ENCODE measurements at places on chromosomes 16 and 17. TPM values are rescaled to one million over a fixed set of nuclear protein-coding genes. Genes with fewer than 3 reads are reported as not detected.
A peak's percentile ranks its signal among the peaks of the same experiment; 100 is the strongest.

- DNase-seq: no peak
Measured at GRCh38 chr16:83134638-83135037, 507.9 kb downstream of the CDH13 start.

GRCh38 chr16:57910696-57911095, 60.2 kb downstream of the CNGB1 start:
- no peak for DNase-seq

DNA sequence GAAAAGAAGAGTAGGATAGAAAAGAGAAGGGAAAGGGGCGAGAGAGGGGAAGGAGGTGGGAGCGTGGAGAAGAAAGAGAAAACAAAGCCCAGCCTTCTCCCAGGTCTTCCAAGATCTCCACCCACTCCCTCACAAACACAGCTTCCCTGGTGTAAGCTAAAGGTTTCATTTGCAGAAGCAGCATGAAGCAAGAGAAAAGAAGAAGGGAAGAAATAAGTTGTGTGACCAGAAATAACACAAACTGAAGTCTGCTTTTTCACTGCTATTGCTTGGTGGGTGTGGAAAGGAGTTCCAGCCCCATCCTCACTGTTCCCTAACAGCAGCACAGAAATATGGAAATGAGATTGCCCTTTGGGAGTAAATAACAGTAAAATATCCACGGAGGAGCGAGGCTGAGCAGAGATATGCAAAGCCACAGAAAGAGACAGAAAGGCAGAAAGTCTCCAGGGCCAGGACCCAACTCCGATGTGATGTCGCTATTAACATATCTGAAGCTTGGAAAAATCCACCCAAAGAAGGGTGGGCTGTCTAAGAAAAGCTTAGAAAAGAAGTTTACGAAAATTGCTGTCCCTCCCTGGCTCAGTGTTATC, 10.3 kb upstream of the GAS7 start:
- DNase-seq: no peak

GRCh38 chr16:28000314-28001169, 63.0 kb downstream of the GSG1L start:
- no peak for DNase-seq

GRCh38 chr17:32746698-32747097, 130.2 kb downstream of the MYO1D start:
- no peak for DNase-seq

SGF29 gene
- total RNA-seq: 95.0 TPM

TBC1D3H gene
- total RNA-seq: not detected

GRCh38 chr17:61750656-61751055, 112.7 kb downstream of the BRIP1 start:
- no peak for DNase-seq

GRCh38 chr17:77489239-77489892, 348.6 kb downstream of the SEC14L1 start:
- no peak for DNase-seq

- no peak for DNase-seq
Measured at GRCh38 chr16:71493213-71493612, 4.1 kb upstream of the ZNF19 start.

DNA sequence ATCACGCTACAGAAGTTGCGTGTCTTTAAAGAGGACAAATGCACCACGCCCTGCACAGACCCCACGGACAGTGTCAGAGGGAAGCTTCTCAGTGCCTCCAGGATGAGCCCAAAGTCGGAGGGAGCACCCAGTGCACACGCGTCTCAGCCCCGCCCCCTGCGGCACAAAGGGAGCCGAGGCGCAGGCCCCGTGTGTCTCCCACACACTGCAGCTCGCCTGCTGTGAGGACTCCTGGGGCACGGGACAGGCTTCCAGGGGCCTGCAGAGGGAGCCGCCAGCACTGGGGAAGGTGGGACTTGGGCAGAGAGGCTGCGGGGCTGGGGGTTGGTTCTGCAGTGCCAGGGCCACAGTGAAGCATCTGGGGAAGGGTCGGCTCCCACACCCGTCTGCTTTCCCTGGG, 77.4 kb downstream of the LMF1 start:
- no peak for DNase-seq

DNA sequence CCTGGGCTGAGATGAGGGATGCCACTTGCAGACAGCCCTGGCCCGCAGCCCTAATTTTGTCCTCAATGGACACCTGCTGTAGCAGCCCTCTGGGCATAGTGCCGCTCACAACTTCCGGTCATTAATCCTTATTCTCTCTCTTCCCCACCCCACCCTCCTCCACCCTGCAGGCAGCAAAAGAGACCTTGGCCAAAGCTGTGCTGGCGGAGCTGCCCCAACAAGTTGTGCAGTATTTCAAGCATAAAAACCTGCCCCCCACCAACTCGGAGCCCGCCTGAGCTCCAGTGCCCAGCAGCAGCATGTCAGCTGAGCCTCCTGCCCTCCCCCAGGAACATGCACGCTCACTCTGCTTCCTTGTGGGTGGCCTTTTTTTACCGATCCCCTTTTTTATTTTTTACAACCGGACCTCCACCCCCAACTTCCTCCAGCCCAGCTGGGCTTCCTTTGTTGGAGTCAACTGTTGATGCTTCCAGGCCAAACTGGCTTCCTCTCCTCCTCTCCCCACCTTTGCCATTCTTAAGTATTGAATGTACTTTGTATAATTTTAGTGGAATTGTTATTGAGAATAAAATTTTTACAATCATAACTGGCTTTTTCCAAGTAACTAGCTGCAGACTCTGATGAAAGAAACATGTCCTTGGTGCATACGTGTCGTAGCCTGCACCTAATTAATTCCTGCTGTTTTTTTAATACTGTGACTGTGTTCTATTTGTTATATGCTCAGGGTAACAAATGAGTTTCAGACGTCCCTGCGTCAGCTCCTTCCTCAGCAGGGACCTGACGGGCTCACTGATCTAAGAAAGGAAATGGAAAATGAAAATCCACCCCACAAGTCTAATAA, 38.2 kb downstream of the PSME3IP1 start:
- no peak for DNase-seq

GRCh38 chr16:85401917-85402766, 211.0 kb upstream of the GSE1 start:
- no peak for DNase-seq

DNA sequence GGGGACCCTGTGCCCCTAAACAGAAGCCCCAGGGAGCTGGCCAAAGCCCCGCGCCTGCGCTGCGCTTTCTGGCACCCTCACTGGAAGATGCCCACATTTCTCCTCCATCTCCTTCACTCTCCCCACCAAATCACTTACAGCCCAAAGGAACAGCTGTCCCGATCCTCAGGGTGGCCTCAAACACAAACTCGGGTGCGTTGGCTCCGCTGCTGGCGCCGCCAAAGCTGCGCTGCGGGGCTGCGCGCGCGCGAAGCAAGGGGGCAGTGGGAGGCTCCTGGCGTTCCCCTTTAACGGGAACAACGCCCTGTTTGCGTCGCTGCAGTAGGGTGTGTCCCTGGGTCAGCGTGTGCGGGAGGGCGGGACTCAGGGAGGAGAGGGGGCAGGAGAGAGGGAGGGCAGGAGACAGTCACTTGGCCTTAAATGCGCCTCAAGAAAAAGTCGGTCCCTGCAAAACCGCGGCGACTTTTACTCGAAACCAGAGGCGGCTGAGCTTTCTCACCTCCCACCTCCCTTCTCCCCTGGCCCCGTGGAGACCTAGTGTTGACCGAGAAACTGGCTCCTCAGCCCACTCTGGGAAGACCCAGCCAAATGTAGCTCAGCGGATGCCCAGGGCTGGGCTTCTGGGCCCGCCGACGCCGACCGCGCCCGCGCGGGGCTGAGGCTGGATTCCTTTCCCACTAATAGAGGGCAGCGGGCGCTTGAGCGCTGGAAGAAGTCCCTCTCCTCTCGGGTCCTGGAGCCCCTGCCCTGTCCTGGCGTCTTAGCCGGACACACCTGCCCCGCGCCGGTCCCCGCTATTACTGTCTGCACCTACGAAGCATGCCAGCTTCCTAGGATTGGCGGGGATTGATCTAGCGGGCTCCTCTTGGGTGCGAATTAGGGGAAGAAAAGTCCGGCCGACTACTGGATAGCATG, 2.6 kb downstream of the PMP22 start:
- peak; percentile 85 for DNase-seq

ATP2A3 gene
- total RNA-seq: 154 TPM

- no peak for DNase-seq
Measured at GRCh38 chr16:51002881-51003490, 148.1 kb downstream of the SALL1 start.
